ENCODE measurements at places on chromosomes 1 and 21. TPM values are rescaled to one million over a fixed set of nuclear protein-coding genes. Genes with fewer than 3 reads are reported as not detected.

GRCh38 chr1:151443846-151444782, 15.2 kb downstream of the POGZ start:
- DNase-seq, result peak; percentile 50
- H3K27ac ChIP-seq, result no peak overlapping the region
- H3K4me3 ChIP-seq, result no peak overlapping the region
- H3K4me1 ChIP-seq, result peaks cover 19% of the 10 kb centered on the region

DNA sequence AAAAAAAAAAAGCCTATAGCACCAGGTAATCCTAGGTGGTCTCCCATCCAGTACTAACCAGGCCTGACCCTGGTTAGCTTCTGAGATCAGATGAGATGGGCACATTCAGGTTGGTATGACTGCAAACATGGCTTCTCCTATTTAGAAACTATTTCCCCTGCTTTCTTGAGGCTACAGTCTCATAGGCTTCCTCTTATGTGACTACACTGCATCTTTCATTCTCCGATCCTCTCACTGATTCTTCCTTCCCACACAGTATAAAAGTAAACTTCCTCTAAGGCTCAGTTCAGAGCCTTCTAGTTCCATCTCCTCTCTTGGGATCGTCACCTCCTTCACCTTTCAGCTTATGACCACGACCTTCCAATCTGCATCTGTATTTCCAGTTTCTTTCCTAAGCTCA, 30.4 kb upstream of the RNF2 start:
- H3K27me3 ChIP-seq, result peaks cover 5% of the 10 kb centered on the region
- H3K4me1 ChIP-seq, result peaks cover 4% of the 10 kb centered on the region
- H3K4me3 ChIP-seq, result no peak overlapping the region
- no peak for DNase-seq

- no peak overlapping the region for H3K4me3 ChIP-seq
- H3K27me3 ChIP-seq, result no peaks in the 10 kb centered on the region
- H3K4me1 ChIP-seq, result peaks cover 19% of the 10 kb centered on the region
Measured at GRCh38 chr1:179143322-179143721, 61.5 kb downstream of the TOR3A start.

CELA3B gene
- not detected for total RNA-seq

DNA sequence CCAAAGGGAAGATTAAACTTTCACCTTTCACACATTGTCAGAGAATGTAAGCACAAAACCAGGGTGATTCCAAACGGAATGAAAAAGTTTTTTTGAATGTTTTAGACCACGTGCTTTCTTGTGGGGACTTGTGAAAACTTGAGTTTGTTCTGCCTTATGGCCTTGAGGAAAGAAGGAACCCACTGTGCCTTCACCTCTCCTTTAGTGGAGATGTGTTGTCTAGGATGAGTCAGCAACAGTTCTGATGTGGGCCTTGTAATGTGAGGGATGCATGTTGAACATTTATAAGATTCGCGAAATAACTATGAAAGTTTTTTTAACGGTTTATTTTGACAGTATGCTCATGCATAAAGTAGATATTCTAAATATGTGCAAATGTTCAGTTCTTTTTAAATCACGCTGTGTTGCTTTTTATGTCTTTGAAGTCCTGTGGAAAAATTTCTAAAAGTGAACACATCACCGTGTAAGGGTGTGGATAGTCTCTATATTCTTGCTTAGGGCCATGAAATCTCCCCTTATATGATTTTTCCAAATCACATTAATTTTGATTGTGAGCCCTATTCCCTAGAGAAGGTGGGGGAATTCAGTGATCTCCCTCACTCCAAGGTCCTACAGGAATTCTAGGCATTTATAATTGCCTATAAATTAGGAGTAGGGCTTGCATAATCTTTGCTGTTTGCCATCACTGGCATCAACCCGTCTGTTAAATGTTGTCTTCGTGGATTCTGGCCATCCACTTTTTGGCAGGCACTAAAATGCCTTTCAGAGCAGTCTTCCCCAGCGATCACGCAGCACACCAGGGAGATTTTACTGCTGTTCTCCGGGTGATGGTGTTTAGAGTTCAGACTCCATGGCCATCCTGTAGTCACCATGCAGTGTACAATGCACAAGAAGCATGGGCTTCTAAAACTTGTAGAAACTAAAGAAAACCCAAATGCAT, 47.4 kb downstream of the PLA2G4A start:
- no peak overlapping the region for H3K27ac ChIP-seq
- H3K4me1 ChIP-seq, result peaks cover 48% of the 10 kb centered on the region
- DNase-seq, result no peak
- H3K36me3 ChIP-seq, result no peaks in the 10 kb centered on the region

DNA sequence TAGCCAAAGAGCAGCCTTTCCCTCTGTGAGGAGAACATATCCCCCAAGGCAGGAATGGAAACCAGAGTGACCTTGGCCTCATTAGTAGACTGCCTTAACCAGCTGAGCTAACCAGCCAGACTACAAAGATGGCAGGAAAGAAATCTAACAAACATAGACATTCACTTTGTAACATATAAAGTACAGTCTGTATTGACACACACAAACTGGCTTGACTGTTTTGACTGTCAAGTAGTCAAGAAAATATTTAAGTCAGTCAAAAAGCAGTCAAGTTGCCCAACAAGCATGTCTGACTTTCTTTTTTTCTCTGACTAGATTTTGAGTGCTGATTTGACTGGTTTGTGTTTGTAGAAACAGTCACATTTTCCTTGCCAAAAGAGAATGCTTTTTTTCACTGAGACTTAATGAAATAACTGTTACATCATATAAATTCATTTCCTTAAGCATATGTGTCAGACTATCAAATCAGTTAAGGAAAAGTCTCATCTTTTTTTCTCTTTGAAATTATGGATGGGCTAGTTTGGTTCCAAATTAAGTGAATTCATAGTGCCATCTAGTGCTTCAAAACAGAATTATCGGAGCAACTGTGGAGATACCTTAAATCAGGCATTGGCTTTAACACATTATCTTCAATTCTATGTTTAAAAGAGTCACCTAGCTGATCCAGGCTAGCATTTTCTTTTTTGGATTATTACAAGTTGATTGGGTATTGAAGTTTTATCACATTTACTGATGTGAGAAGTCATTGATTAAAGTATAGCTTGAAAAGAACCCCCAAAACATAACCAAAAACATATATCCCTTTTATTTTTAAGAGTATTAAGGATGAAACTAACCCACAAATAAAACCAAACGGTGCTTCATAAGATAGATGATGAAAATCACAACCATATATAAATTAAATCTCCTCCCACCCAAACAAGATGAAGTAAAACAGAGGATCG, 75.0 kb downstream of the ATP6V1G3 start:
- H3K4me1 ChIP-seq, result no peaks in the 10 kb centered on the region
- no peak overlapping the region for H3K27ac ChIP-seq
- no peaks in the 10 kb centered on the region for H3K36me3 ChIP-seq
- no peak overlapping the region for H3K4me3 ChIP-seq
- DNase-seq, result no peak

CYP4A11 gene
- not detected for total RNA-seq

LYSMD1 gene
- total RNA-seq, result 11.2 TPM

DNA sequence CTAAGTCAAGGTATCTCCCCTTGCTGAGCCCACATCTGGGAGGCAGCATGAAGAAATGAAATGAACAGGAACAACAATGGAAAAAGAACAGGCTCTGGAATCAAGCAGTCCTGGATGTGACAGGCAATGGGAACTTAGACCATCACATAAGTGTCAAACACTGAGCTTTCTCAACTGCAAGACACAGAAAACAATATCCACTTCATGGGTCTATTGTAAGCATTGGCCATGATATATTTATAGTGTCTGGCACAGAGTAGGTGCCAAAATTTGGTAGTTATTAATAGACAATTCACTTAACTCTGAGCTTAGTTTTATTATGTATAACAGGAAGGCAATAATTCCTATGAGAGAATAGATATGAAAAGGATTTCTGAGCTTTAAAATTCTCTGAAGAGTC, 64.1 kb upstream of the ATP1B1 start:
- DNase-seq, result no peak
- no peak overlapping the region for H3K27ac ChIP-seq
- H3K36me3 ChIP-seq, result no peaks in the 10 kb centered on the region
- no peaks in the 10 kb centered on the region for H3K27me3 ChIP-seq

DNA sequence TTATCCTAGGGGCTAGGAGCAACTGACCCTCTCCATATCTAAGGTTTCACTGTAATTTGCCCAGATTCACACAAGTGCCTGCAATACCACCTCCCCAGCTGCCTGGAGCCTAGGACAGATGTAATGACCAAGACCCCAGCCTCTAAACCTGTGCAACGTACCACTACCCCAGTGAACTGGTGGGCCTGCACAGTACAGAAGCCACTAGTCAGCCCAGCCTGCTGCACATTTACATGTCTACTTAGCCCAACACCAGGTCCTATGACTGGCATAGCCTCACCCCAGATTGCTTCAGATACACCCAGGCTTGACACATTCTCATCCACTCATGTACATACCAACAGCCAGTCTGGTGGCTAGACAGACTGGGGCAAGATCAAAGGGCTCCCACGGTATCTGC, 1336.6 kb downstream of the BRINP3 start:
- no peaks in the 10 kb centered on the region for H3K27me3 ChIP-seq
- DNase-seq, result no peak
- no peaks in the 10 kb centered on the region for H3K4me1 ChIP-seq

GRCh38 chr21:46060596-46061061, 37.3 kb upstream of the COL6A2 start:
- no peak for DNase-seq
- H3K4me3 ChIP-seq, result no peak overlapping the region
- peaks cover 8% of the 10 kb centered on the region for H3K36me3 ChIP-seq
- no peaks in the 10 kb centered on the region for H3K27me3 ChIP-seq
- H3K27ac ChIP-seq, result no peak overlapping the region

DNA sequence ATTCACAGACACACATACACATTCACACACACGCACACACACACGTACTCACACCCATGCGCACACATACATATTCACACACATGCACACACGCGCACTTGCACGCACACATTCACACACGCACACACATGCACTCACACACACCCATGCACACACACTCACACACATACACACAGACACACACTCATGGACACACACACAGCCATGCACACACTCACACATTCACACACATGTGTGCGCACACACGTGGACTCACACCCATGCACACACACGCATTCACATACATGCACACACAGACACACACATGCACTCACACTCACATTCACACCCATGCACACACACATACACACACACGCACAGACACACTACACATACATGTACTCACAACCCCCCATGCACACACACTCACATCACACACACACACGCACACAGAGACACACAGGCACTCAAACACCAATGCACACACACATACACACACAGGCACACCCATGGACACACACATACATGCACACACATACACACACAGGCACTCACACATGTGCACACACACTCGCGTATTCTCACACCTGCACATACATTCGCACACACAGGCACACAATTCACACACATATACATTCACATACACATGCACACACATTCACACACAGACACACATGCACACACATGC, 589.1 kb downstream of the PTPRU start:
- no peaks in the 10 kb centered on the region for H3K4me1 ChIP-seq
- no peak for DNase-seq
- H3K36me3 ChIP-seq, result no peaks in the 10 kb centered on the region
- no peak overlapping the region for H3K4me3 ChIP-seq
- H3K27ac ChIP-seq, result no peak overlapping the region

DNA sequence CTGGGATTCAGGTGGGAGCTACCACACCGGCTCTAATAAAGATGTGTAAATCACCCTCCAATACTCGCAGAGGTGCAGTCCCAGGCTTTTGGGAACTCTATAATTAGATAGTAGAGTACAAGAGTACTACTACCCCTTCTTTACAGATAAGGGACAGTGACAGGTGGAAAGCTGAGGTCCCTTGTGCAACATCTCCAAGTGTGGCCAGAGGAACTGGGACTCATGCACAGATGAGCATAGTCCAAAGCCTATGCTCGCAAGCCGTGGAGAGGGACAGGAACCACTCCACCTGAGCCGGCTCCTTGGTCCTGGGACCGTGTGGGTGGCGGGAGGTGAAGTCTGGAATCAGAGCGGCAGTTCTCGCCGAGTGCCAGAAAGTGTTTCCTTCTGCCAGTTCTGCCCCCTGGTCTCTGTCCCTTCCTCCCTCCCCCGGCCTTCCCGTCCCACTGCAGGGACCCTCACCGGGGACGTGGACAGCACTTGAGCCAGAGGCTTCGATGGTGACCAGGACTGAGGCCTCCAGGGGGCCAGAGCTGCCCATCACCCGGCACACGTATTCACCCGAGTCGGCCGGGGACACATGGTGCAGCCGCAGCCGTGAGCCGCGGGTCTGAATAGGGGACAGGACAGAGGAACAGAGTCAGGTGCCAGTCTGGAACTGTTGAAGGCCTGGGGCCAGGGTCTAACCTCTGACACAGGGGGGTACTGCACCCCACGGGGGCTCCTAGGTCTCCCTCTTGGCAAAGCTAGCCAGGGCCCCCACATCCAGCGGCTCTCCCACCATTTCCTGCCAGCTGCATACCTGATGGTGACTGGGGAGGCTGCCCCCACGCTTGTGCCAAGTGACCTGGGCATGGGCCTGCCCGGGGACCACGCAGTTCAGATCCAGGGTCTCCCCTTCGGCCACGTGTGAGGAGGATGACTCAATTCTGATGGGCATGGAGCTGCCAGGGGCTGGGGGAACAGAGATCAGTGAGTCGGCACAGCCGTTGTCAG, 33.9 kb downstream of the LDLRAD2 start:
- H3K36me3 ChIP-seq, result no peaks in the 10 kb centered on the region
- H3K27ac ChIP-seq, result no peak overlapping the region
- H3K4me3 ChIP-seq, result no peak overlapping the region
- H3K27me3 ChIP-seq, result no peaks in the 10 kb centered on the region
- DNase-seq, result no peak

ROR1 gene
- total RNA-seq, result 10.8 TPM

GRCh38 chr1:162035241-162035640, 11.6 kb upstream of the OLFML2B start:
- no peak overlapping the region for H3K27ac ChIP-seq
- peaks cover 54% of the 10 kb centered on the region for H3K27me3 ChIP-seq
- no peaks in the 10 kb centered on the region for H3K4me1 ChIP-seq
- no peak overlapping the region for H3K4me3 ChIP-seq
